ENCODE measurements at places on chromosomes 1 and 21.

- DNase-seq, result no peak
Measured at GRCh38 chr1:6827630-6828165, 42.4 kb downstream of the CAMTA1 start.

GRCh38 chr21:41615613-41616012 is 107.7 kb upstream of the TMPRSS2 start:
- no peak for DNase-seq

DNA sequence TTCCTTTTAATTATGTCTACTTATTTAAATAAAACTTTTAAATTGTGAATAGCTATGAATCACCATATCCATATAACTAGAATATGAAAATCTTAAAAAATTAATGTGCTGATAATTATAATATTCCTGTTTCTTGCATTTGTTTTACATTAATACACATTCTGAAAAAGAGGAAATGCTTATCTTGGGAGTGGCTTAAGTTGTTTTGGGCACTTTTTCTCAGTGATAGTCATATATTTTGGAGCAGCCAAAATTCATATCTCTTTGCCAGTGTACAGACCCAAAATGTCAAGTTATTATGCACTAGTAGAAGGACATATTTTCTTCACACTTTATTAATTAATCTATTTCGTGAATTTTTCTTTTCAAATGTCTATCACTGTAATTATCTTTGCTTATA is 838.5 kb downstream of the USP25 start:
- DNase-seq, result no peak

DNA sequence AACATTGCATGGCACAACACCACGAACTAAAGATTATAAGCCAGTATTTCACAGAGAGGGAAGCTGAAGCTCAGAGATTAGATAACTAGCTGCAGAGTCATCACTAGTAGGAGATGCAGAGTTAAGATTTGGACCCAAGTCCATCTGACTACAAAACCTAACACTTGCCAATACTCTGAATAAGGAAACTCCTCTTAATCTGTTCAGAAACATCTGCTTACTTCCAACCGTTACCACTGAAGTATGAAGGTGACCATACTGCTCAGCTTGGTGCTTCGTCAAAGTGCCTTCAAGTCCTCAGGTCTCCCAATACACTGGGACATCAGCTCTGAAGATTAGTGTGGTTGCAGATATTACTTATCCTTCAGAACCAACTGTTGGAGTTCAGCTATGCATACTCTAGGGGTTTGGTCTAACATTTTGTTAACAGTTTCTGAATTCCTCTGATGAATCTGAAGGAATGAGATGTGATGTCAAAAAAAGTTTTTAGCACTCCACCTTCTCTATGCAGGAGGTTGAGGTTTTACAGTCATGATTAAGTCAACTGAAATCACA is 179.6 kb downstream of the TPR start:
- no peak for DNase-seq

DNA sequence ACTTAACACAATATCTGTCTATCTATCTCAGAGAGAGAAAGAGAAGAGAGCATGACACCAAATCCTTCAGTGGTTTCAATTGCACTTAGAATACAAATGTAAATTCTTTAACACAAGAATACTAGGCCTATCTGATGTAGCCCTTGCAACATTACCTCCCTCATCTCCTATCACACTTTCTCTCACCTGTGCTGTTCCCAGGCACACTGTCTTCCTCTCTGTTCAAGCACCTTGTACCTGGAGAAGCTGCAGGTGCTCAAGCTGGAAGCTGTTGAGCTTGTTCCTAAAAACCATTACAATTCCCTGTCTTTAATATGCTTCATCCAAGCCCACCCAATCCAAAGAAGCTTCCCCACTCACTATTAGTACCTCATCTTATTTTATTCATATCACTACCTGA is 97.0 kb downstream of the GDAP2 start:
- no peak for DNase-seq

GRCh38 chr1:168092566-168093355 is 44.0 kb downstream of the GPR161 start:
- DNase-seq, result no peak

Measured in stimulated activated CD8-positive, alpha-beta memory T cell treated with anti-CD3 and anti-CD28 coated beads, Interleukin-4, amount 100 ng/mL, for 24 hours (primary cell).